SJSA1 (cell line): ENCODE measurements at places on chromosomes 11 and 22. TPM values are rescaled to one million over a fixed set of nuclear protein-coding genes. Genes with fewer than 3 reads are reported as not detected.

Gene OR4C16
- total RNA-seq, result not detected in 2 replicates

- no peaks in the 10 kb centered on the region for H3K4me1 ChIP-seq
- H3K36me3 ChIP-seq, result peaks cover 4% of the 10 kb centered on the region; the same call in 1 of the 2 replicates
- no peak overlapping the region for H3K27ac ChIP-seq
- no peaks in the 10 kb centered on the region for H3K27me3 ChIP-seq
- no peak overlapping the region for H3K4me3 ChIP-seq
- no peak for DNase-seq
Observed at GRCh38 chr11:104956528-104956927, 11.8 kb downstream of the CASP4 start.

Gene E2F8
- total RNA-seq, result 4.2 and 8.8 TPM in 2 replicates

DNA sequence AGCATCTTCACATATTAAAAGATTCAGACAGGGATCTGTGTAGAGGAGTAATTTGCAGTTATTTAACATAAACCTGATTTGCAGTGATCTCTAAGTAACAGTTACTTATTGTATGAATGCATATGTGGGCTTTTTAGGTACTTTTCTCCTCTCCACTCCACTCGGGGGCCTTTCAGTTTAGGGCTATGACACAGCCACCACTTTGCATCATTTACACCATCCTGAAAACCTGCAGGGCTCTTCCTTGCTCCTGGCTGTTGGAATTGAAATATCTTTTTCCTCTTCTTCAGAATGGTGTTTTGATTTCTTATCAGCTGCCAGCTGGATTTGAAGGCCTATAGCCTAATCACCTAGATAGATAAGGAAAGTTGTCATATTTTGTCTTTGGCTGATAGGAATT lies 580.8 kb downstream of the NELL1 start:
- no peak overlapping the region for H3K4me3 ChIP-seq
- no peak overlapping the region for H3K27ac ChIP-seq

- no peaks in the 10 kb centered on the region for H3K4me1 ChIP-seq
- H3K27ac ChIP-seq, result no peak overlapping the region
- DNase-seq, result peak; percentile 32
- H3K27me3 ChIP-seq, result no peaks in the 10 kb centered on the region
- no peaks in the 10 kb centered on the region for H3K36me3 ChIP-seq
- no peak overlapping the region for H3K4me3 ChIP-seq
Observed at GRCh38 chr22:28075358-28075981, 156.4 kb upstream of the PITPNB start.

DNA sequence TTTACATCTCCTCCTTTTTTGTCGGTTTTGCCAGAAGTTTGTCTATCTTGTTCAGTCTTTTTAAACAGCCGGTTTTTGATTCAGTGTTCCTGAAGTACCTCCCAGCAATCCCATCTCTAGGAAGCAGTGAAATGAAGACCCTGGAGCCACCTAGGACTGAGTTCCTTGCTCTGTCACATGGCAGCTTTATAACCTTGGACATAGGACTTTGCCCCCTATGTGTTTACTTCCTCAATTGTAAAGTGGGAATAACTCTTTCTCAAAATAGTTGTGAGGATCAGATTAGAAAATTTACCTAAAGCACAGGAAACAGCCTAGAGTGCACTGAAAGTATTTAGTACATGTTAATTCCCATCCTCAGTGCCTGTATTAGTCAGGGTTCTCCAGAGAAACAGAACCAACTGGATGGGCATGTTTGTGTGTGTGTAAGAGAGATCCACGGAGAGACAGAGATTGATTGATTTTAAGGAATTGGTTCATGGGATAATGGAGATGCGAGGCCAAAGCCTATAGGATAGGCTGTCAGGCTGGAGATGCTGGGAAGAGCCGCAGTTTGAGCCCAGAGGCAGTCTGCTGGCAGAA lies 20.0 kb downstream of the FAM83F start:
- H3K4me1 ChIP-seq, result no peaks in the 10 kb centered on the region
- H3K27ac ChIP-seq, result no peak overlapping the region
- H3K27me3 ChIP-seq, result 0 out of 2 replicates have a peak, but pooled peaks cover 4% of the 10 kb centered on the region
- H3K4me3 ChIP-seq, result no peak overlapping the region
- no peak for DNase-seq
